Activated CD8-positive, alpha-beta T cell treated with anti-CD3 and anti-CD28 coated beads for 36 hours (primary cell): ENCODE measurements at places on chromosomes 1 and 21. TPM values are rescaled to one million over a fixed set of nuclear protein-coding genes. Genes with fewer than 3 reads are reported as not detected.

C8B gene
- not detected for total RNA-seq

WNT3A gene
- total RNA-seq, result not detected

SLFNL1 gene
- 0.22 TPM for total RNA-seq

SETDB1 gene
- total RNA-seq, result 45.1 TPM

GRCh38 chr1:5991381-5992025 is 722 bp downstream of the NPHP4 start:
- H3K4me1 ChIP-seq, result peaks cover 21% of the 10 kb centered on the region
- H3K27me3 ChIP-seq, result no peaks in the 10 kb centered on the region
- peak overlapping the region; percentile 96 for H3K4me3 ChIP-seq

DNA sequence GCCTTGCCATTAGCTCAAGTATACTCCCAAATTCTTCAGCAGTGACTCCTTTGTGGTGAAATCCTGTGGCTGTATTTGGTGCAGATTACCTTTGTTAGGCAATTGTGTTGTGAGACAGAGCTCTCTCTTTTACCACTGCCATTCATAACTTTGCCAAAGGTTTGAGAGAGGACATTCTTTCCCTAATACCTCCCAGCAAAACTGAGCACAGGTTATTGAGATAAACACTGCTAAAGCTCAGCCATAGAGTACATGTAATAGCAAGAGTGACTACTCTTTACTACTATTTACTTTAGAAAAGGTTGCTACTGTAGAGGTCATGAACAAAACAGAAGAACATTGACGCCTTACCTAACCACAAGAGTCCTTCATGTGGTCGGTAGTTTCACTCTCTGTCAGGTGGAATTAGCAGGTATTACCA is 514.0 kb upstream of the ADAMTS5 start:
- DNase-seq, result peak; percentile 2
- H3K27me3 ChIP-seq, result no peaks in the 10 kb centered on the region
- no peaks in the 10 kb centered on the region for H3K4me1 ChIP-seq

- DNase-seq, result no peak
- no peak overlapping the region for H3K27ac ChIP-seq
- H3K27me3 ChIP-seq, result peaks cover 10% of the 10 kb centered on the region
- no peaks in the 10 kb centered on the region for H3K4me1 ChIP-seq
Observed at GRCh38 chr1:208942394-208943130, 641.0 kb upstream of the CAMK1G start.

GRCh38 chr1:70627910-70628309 is 216.8 kb downstream of the CTH start:
- H3K27ac ChIP-seq, result no peak overlapping the region
- no peak for DNase-seq
- no peaks in the 10 kb centered on the region for H3K4me1 ChIP-seq

DNA sequence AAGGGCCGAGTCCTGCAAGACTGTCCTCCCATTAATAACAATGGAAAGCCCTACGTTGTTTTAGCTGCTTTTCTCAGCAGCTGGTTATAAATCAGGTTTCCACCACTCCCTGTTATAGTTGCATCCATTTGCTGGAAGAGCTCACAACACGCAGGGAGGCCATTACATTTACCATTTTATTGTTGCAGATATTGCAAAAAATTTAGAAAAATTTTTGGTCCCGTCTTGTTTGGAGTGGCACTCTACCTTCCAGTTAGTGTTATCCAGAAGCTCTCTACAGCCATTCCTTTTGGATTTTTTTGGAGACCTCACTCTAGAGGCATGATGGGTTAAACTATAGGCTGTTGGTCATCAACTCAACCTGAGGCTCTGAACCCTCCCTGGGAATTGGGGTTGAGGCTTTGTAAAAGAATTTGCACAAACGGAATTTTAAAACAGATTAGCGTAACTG is 1532.1 kb upstream of the TPTE start:
- H3K36me3 ChIP-seq, result no peaks in the 10 kb centered on the region
- H3K27ac ChIP-seq, result no peak overlapping the region
- H3K27me3 ChIP-seq, result peaks cover 34% of the 10 kb centered on the region
- DNase-seq, result no peak
- no peak overlapping the region for H3K4me3 ChIP-seq
- H3K4me1 ChIP-seq, result no peaks in the 10 kb centered on the region

DNA sequence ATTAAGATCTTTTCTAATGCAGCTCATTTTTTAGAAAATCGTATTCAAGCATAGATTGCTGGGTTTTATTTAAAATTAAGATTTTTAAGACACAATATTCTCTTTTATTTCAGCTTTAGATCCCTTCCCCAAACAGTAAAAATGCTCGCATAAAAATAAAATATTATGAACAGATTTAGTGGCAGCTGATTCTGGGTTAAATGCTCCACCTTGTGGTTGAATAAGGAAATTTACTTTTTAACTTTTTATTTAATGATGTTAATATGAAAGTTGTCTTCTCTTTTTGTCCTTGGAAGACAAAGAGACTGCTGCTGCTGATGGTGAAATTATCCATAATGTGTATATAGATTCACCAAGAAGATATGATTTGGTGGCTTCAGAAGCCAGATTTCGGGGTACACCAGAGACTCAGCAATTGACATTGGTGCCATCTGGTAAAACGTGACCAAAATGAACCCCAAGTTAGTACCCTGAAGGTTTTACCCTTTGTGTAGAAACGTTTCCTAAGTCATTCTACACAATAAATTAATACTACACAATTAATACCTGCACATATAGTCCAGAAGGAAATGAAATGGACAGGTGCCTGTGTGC is 128.0 kb downstream of the ADAMTS1 start:
- DNase-seq, result no peak
- no peak overlapping the region for H3K4me3 ChIP-seq
- H3K4me1 ChIP-seq, result no peaks in the 10 kb centered on the region
- H3K27ac ChIP-seq, result no peak overlapping the region

- H3K27me3 ChIP-seq, result peaks cover 3% of the 10 kb centered on the region
- peaks cover 12% of the 10 kb centered on the region for H3K4me1 ChIP-seq
- no peak overlapping the region for H3K4me3 ChIP-seq
- no peaks in the 10 kb centered on the region for H3K36me3 ChIP-seq
- DNase-seq, result no peak
- no peak overlapping the region for H3K27ac ChIP-seq
Observed at GRCh38 chr21:15559660-15560059, 170.1 kb upstream of the USP25 start.

DNA sequence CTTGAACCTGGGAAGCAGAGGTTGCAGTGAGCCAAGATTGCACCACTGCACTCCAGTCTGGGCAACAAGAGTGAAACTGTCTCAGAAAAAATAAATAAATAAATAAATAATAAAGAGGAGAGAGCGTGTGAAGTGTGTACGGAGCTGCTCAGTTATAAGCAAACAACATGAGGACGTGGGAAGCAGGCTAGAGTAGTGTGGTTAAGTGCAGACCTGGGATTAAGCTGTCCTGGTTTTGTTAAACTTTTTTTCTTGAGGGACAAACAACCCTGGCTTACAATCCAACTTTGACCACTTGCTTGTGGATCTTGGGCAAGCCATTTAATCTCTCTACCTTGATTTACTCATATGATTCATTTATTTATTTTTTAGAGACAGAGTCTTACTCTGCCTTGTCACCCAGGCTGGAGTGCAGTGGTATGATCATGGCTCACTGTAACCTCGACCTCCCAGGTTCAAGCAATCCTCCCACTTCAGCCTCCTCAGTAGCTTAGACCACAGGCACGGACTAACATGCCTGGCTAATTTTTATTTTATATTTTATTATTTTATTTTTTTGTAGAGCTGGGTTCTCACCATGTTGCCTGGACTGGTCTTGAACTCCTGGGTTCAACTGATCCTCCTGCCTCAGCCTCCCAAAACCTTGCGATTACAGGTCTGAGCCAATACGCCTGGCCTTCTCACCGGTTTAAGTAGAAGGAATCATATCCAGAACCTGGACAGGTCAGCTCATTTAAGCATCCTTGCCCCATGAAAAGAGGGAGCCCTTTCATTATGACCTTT is 52.7 kb downstream of the RPS6KA1 start:
- peak overlapping the region; percentile 9 for H3K4me3 ChIP-seq
- peaks cover 63% of the 10 kb centered on the region for H3K4me1 ChIP-seq
- H3K36me3 ChIP-seq, result peaks cover 2% of the 10 kb centered on the region
- peak; percentile 45 for DNase-seq
- H3K27ac ChIP-seq, result peak overlapping the region; percentile 97

DNA sequence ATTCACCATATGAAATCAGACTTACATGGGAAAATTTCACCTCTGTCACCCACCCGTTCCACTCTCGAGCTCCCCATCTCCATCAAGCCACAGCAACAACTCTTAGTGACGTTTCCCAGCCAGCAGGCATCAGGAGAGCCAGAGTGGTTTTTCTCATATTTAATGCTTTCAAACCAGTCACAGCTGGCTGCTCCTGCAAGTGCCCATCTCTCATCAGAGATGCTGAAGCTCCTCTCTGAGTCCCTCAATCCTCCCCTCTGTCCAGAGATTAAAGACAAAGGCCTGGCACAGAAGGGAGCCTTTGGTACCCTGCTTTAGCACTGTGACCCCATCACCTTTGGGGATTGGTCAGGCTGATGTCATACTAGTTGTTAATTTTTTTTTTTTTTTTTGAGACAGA is 277.3 kb downstream of the DNM3 start:
- H3K4me3 ChIP-seq, result no peak overlapping the region
- DNase-seq, result no peak
- peaks cover 19% of the 10 kb centered on the region for H3K4me1 ChIP-seq
- H3K36me3 ChIP-seq, result no peaks in the 10 kb centered on the region

DNA sequence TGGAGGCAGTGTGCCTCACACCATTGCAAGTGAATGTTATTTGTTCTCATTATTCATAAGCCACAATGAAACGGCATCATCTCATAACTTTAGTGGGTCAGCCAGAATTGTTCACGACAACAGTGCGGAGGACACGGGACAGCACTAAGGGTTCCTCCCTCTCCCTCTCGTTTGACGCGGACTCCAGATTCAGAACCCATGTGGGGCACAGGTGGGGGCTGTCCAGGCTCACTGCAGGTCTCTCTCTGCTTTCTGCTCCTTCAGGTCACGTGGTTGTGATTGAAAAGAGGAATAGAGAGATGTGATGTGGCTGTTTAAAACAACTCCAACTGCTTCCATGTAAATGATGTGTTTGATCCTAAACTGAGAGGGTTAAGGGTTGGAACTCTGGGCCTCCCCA is 13.5 kb downstream of the RUNX1 start:
- peaks cover 91% of the 10 kb centered on the region for H3K4me1 ChIP-seq
- peaks cover 16% of the 10 kb centered on the region for H3K36me3 ChIP-seq
- H3K4me3 ChIP-seq, result peak overlapping the region; percentile 26
- no peaks in the 10 kb centered on the region for H3K27me3 ChIP-seq

GRCh38 chr1:226990133-226990716 is 50.1 kb downstream of the COQ8A start:
- peak overlapping the region; percentile 87 for H3K27ac ChIP-seq
- no peak overlapping the region for H3K4me3 ChIP-seq
- DNase-seq, result peak; percentile 83
- H3K4me1 ChIP-seq, result peaks cover 24% of the 10 kb centered on the region
- H3K36me3 ChIP-seq, result peaks cover 7% of the 10 kb centered on the region

- no peaks in the 10 kb centered on the region for H3K36me3 ChIP-seq
- H3K4me3 ChIP-seq, result no peak overlapping the region
- DNase-seq, result no peak
- no peak overlapping the region for H3K27ac ChIP-seq
- no peaks in the 10 kb centered on the region for H3K27me3 ChIP-seq
Observed at GRCh38 chr1:173436841-173437428, 40.2 kb upstream of the PRDX6 start.

DNA sequence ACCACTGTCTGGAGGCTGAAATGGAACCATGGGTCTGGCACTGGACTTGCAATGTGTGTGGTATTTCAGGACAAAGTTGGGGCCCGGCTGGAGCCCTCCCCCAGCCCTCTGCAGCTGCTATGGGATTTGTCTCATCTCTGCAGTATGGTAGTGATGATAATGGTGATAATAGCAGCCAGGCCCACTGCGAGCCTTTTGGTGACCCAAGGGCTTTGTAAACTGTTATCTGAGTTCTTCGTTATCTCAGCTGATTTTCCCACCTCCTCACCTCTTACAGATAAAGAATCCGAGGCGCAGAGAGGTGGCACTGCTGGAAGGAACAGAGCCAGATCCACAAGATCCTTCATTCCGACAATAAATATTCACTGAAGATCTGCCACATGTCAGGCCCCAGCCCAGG is 11.7 kb upstream of the WNT4 start:
- no peaks in the 10 kb centered on the region for H3K36me3 ChIP-seq
- peaks cover 6% of the 10 kb centered on the region for H3K27me3 ChIP-seq
- H3K27ac ChIP-seq, result no peak overlapping the region

- no peaks in the 10 kb centered on the region for H3K36me3 ChIP-seq
- H3K4me3 ChIP-seq, result no peak overlapping the region
- H3K27ac ChIP-seq, result no peak overlapping the region
- peaks cover 31% of the 10 kb centered on the region for H3K4me1 ChIP-seq
- peaks cover 22% of the 10 kb centered on the region for H3K27me3 ChIP-seq
Observed at GRCh38 chr1:182633657-182634281, 29.6 kb upstream of the RGS16 start.

DNA sequence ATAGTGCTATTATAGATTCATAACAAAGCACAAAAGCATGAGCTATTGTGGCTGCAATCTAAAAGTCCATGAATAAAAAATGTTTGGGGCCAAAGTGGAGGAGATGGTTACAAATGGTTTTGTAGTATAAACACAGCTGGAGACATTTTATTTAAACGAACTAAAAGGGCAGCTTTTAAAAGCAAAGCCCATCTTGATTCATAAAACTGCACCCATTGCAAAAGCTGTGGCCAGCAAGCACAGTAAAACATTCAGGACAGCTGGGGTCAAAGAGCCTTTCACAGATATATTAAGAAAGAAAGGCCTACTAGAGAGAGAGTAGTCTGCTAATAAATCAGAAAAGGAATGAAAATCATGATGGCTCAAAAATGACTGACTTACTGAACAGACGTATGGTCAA is 520.8 kb downstream of the NUF2 start:
- no peaks in the 10 kb centered on the region for H3K27me3 ChIP-seq
- no peaks in the 10 kb centered on the region for H3K36me3 ChIP-seq
- H3K27ac ChIP-seq, result no peak overlapping the region
- no peaks in the 10 kb centered on the region for H3K4me1 ChIP-seq

- peaks cover 1% of the 10 kb centered on the region for H3K27me3 ChIP-seq
- peak; percentile 64 for DNase-seq
- H3K4me1 ChIP-seq, result peaks cover 19% of the 10 kb centered on the region
- peak overlapping the region; percentile 60 for H3K4me3 ChIP-seq
- H3K36me3 ChIP-seq, result peaks cover 5% of the 10 kb centered on the region
Observed at GRCh38 chr21:37208056-37208721, 58.9 kb downstream of the VPS26C start.

DNA sequence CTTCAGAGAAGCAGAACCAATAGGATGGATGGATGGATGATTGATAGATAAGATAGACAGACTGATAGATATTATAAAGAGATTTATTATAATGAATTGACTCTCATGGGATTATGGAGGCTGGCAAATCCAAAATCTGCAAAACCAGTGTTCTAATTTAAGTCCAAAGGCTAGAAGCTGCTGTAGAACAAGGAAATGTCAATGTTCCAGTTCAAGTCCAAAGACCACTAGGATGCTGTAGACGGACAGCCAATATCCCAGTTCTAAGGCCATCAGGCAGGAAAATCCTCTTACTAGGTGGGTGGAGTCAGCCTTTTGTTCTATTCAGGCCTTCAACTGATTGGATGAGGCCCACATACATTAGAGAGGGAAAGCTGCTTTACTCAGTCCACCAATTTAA is 4.1 kb upstream of the SLC44A3 start:
- no peak for DNase-seq
- H3K27me3 ChIP-seq, result peaks cover 21% of the 10 kb centered on the region
- H3K4me1 ChIP-seq, result peaks cover 3% of the 10 kb centered on the region
- H3K36me3 ChIP-seq, result no peaks in the 10 kb centered on the region
